ENCODE measurements at places on chromosomes 12 and 14.

DNA sequence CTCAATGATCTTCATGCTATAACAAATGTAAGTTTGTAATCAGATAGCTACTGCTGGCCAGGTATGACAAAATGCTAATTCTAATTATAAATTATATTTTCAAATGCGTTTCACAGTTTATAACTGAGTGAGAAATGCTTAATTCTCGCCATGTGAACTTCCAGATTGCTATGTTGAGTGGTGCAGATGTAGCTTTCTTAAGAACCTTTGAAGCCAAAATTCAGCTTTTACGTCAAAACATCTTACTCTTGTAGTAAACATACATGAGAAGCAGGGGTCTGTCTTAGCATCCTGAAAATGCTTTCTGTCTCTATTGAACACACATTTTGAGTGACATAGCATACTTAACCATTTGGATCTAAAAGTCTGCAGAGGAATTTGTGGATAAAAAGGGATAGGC, 176.5 kb upstream of the PRICKLE1 start:
- no peak for DNase-seq

- no peak for DNase-seq
Observed at GRCh38 chr12:99824900-99825542, 159.7 kb downstream of the ANKS1B start.

DNA sequence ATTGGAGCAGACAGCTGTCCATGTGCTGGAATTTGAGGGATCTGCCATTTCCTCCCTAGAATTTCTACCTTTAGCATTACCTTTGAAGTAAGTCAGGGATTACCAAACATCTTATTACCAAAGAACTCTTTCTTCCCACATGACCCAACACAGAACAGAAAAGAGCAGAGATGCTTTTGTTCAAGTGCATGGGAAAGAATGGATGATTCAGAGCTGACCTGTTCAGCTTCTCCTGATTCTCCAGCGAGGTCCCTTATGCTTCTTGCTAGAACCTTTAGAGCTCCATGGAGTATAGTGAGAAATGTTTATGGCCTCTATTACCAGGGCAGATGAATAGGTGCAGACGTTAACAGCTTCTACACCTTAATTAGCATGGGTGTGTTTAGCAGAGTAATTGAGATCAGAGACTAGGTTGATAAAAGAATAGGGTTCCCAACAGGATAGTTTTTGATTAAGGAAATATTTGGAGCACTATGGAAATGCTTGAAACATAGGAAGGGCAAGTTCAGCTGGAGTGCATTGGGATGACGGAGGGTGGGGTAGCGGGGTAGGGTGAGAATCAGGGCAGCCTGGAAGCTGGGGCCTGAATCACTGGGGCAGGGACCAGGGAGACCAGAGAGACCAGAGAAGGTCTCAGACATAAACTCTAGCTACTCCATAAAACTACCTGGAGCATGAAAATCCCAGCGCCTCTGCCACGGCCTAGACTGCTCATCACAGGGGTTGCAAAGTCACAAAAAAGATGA, 223.7 kb downstream of the CACNA1C start:
- DNase-seq: no peak

DNA sequence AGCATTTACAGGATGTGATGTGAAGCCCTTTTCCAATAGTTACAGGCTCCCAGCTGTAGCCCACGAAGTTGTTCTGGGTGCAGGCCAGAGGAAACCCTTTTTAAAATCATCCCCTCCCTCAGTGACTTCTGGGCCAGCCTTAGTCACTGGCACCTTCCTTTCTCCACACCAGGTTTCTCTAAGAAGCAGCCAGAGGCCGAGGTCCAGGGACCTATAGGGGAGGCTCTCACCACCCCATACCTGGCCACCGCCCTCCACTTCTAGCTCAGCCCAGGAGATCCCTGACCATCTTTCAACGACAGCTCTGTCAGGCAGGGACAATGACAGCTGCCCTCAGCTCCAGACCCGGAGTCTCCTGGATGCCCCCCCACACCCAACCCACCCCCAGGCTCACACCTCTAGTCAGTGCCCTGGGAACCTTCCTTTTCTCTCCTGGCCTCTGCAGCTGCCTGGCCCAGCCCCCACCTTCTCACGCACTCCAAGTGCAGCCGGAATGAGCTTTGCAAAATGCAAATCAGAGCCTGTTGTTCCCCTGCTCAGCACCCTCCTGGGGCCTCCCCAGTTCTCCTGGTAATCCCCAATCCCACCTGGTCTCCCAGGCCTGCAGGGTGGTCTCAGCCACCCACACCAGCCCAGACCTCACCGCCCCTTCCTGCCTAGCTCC, 46.7 kb downstream of the TESC start:
- DNase-seq: no peak

DNA sequence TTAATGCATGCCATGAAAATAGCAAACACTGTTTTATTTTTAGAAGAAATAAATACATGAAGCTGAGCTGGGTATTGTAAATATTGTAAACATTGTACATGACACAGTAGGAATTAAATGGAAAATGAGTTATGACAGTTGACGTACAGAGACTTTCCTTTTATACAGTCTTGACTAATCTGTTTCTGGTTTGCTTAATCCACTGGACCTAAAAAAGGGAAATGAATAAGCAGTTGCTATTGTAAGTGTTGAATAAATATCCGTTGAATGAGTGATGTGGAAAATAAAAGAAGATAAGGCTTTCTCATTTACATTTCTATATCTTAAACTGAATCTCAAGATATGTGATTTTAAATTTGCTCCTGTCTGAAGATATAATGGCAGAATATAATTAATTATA, 15.0 kb downstream of the PMCH start:
- no peak for DNase-seq

- no peak for DNase-seq
Observed at GRCh38 chr14:100785338-100785615, 40.6 kb upstream of the MEG3 start.

DNA sequence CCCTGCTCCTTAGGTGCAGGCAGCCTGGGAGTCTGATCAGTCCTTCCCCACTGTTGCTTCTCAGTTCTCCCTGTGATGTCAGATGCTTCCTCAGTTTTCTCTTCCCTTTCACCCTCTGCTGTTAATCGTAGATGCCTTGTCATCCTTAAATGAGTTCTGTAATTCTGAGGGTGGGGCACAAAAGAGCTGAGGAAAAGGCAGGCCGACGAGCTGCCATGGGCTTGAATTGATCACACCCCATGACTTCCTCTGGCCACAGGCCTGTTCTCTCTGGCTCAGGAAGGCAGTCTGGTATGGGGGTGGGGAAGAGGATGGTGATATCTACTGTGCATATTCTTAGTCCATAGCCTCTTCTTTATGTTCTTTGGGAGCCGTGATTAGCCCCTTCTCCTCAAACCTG, 5.2 kb upstream of the AP1G2 start:
- DNase-seq: no peak

DNA sequence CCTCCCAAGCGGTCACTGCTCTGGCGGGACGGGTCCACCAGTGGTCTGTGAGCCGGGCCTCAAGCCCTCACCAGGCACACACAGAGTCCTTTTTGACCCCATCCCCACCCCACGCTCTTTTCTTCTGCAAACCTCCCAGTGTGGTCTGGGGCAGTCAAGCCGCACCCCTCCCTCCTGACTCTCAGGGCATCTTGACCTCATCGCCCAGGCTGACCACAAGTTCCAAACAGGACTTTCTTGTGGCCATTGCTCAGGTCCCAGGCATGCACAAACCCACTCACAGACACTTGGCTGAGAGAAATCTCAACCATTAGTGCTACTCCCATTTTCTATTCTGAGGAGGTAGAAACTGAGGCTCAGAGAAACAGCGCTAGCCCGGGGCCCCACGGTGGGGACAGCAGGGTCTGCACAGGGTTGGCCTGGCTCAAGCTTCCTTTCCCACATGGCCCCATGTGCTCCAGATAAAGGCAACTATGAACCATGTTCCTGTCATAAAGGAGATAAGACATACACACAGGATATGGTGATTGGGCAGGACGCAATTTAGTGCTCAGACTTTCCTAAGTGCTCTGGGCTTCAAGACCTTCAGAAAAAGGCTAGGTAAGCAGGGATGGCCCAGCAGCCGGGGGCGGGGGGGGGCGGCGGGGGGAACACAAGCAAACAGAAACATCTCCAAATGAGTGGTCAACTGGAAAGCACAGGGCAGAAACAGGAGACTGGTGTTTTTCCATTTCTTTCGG, 69.6 kb downstream of the ITPK1 start:
- no peak for DNase-seq

DNA sequence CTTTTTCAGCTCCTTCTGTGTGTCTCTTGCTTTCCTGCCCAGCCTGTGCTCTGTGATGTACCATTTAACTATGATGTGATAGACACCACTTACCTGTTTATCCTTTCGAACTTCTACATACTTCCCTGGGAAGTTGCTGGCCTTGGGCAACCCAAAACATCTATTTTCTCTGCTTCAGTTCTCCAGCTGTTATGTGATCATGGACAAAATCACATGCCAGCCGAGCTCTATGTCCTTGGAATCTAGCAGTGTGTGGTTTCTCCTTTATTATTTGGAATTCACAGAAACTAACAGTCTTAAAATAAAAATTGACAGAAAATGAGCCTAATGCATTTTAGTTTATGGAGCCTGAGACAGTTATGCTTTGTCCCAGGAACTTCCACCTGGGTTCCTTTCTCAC, 22.9 kb downstream of the BMAL2 start:
- DNase-seq: no peak

DNA sequence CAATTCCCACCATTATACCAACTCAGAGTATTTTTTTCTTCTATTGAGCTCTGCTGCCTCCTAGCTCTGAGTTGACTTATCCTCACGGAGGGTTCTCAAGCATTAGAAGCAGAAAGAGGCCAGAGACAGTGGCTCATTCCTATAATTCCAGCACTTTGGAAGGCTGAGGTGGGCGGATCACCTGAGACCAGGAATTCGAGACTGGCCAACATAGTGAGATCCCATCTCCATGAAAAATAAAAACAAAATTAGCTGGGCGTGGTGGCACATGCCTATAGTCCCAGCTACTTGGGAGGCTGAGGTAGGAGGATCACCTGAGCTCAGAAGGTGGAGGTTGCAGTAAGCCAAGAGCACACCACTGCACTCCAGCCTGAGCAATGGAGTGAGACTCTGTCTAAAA, 21.0 kb downstream of the HPD start:
- no peak for DNase-seq

GRCh38 chr12:3323002-3323685, 167.9 kb upstream of the PRMT8 start:
- DNase-seq: no peak

DNA sequence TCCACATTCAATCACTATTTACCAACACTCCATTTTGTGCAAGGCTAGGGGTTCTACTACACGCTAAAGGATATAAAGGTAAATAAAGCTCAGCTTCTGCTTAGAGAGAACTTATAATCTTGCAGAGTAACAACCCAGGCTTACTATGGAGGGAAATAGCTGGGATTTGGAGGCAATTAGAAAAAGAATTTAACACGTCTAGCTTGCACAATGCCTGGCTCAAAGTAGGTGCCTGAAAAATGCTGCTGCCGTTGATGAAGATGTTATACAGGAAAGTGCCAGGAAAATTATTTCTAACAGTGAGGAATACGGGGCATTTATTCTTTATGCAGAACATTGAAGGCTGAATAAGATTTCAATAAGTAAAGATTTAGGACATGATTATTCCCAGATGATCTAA, 214.2 kb downstream of the KITLG start:
- DNase-seq: no peak

GRCh38 chr14:92209141-92209540, 87.4 kb downstream of the CPSF2 start:
- DNase-seq: no peak

DNA sequence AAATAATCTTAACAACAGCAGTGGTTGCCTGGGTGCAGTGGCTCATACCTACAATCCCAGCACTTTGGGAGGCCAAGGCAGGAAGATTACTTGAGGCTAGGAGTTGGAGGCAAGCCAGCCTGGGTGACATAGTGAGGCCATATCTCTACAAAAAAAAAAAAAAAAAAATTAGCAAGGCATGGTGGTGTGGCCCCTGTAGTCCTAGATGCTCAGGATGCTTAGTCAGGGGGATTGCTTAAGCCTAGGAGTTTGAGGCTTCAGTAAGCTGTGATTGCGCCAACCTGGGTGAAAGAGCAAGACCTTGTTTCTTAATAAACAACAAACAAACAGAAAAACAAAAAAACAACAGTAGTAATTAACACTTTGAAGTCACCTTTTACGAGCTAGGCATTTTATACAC, 642 bp upstream of the ACSM4 start:
- no peak for DNase-seq

GRCh38 chr14:64394977-64395633, 7.0 kb downstream of the MTHFD1 start:
- no peak for DNase-seq

DNA sequence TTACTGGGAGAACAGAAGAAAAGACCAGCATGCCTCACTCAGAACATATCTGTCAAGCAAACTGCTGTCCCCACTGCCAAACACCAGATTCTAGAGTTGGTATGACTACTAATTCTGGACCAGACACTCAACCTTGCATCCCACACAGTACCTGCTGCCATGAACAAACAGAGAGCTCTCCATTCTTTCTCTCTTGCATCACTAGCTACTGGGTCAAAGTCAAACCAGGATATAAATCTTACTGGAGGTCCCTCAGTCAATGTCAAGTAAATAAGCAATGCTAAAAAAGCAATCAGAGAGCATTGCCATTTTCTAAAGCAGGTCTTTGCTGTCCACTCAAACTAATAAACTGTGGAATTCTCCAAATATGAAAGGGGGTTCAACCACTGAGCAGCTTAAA, 452.4 kb upstream of the SEL1L start:
- DNase-seq: no peak

- no peak for DNase-seq
Observed at GRCh38 chr12:69415471-69416275, 54.5 kb upstream of the FRS2 start.

DNA sequence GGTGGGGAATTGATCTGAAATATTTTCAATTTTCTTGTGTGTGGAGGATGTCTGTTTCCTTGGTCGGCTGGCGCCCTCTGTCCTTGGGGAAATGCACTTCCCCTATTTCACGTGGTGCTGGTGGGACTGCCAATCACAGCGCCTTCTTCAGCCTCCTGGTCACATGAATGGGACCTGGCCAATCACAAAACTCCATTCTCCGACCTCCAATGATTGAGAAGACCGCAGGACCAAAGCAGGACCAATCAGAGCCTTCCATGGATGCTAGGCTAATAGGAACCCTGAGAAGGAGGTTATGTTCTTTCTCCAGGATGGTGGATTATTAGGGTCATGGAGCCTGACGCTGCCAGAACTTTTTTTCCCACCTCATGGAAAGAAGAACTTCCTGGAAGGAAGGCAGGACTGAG, 188.7 kb downstream of the TTC8 start:
- no peak for DNase-seq

- no peak for DNase-seq
Observed at GRCh38 chr14:103141117-103141796, 18.0 kb downstream of the TNFAIP2 start.

Data from stimulated activated CD4-positive, alpha-beta T cell treated with anti-CD3 and anti-CD28 coated beads, Interleukin-1b, Interleukin-23, amount 100 ng/mL, for 1 hour (primary cell).